Stimulated activated CD4-positive, alpha-beta T cell treated with anti-CD3 and anti-CD28 coated beads, Interleukin-1b, Interleukin-23, amount 100 ng/mL, for 48 hours (primary cell): ENCODE measurements at places on chromosomes 1 and 21.

- no peak for DNase-seq
Observed at GRCh38 chr1:54340878-54341277, 65.3 kb downstream of the SSBP3 start.

DNA sequence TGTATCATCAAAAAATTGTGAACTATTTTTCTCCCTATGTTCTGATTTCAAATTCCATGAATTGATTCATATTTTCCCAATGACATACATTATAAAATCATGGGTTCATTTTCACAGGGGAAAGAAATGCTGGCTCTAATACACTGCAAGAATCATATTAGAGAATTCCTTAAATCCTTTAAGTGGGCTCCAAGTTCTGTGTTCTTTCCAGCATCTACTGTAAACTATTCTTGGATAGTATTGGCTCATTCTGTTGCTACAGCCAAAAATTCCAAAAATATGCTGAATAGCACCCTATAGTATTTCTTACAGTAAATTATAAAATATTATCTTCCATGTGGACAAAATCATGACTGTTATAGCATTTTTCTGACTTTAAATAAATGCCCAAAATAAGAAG, 19.0 kb upstream of the C1orf105 start:
- no peak for DNase-seq

- no peak for DNase-seq
Observed at GRCh38 chr1:116824631-116825206, 70.5 kb downstream of the CD2 start.

DNA sequence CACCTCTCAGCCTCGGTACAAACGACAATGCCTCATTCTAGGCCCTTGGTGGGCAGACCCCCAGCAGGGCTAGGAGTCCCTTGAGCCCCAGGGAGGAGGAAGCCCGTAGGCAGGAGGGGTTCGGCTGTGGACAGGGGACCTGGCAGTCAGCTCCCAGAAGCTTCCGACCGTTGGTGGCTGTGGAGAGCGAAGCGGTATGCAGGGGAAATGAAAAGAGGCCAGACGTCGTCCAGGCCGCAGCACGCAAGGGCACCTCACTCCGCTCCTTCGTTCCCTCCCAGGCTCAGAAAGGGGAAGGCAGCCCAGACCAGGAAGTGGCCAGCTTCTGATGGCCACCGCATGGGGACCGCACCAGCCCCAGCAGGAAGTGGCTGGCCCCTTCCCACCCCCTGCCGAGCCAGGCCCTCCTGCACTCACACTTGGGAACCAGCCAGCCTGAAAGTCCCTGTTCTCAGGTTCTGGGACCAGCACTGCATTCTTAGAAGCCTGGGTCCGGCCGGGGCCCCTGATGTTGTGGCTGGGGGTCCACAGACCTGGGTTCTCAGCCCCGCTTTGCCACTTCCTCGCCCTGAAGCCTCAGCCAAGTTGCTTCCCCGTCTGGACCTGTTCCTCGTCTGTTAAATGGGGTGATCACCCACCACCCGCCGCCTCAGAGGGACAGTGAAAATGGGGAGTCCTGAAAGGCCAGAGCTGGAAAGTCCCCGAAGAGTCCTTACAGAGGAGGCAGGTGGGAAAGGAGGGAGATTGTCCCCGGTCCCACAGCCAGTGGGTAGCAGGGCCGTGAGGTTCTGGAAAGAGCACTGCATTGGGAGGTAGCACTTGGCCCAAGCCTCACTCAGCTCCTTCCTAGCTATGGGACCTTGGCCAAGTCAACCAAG, 104.0 kb upstream of the RUNX3 start:
- no peak for DNase-seq

GRCh38 chr1:160625725-160626498, 20.9 kb downstream of the SLAMF1 start:
- peak; percentile 80 for DNase-seq

DNA sequence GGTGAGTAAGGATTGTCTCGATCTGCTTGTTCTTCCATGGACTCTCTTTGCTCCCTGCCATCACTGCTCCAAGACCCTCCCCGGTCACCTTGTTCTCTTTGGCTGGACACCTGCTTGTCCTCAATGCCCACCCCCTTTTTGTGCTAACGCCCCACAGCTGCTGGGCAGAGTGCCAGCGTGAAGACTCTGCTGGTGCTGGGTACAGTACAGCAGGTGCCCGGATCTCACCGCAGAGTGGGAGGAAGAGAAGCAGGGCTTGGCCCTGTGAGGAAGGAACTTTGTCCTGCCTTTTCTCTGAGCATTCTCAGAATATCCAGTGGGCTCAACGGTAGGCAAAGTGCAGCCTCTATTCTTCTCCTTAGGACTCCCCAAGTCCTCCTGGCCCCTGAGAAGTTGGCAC, 90.1 kb downstream of the PLXNA2 start:
- DNase-seq = no peak

DNA sequence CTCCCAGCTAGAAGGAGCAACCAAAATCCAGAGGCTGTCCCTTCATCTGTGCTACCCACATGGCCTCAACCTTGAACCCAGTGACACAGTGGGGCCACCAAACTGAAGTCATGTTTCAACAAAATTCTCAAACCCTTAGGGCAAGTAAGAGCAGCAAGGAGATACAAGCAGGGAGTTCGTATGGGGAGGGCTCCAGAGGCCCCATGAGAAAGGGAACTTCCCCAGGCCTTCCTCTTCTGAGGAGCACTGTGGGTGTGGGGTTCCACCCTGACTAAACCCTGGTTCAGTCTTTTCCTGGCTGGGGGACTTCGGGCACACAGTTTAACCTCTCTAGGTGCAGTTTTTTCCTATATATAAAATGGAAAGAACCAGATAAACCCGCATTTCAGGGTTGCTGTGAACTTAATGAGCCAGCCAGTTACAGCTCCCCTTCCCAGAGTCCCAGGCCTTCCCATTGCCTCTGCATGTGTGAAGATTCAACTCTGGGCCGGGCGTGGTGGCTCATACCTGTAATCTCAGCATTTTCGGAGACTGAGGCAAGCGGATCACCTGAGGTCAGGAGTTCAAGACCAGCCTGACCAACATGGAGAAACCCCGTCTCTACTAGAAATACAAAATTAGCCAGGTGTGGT, 8.0 kb upstream of the THEMIS2 start:
- peak; percentile 39 for DNase-seq

DNA sequence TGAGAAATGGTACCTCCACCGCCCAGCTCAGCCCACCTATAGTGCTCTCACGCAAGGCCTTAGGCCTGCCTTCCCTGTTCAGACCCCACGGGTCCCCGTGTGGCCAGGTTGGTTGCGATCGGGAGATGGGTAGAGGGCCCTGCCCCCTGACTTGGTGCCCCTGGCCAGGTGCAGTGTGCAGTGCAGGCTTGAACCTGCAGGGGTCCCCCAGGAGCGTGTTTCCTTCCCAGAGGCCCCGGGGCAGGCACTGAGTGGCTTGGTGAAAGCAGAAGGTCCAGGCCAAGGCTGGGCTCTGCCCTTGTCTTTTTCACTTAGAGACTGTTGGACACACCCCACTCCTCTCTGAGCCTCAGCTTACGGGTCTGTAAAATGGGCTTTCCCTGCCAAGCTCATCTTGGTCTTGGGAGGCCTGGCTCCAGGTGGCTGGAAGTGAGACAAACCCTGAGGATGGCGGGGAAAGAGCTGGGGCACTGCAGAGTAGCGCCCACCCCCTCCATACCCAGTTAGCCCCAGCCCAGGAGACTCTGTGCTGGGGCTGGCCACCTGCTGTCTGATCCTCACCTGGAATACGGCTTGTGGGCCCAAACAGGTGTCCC, 9.3 kb upstream of the HES5 start:
- DNase-seq = peak; percentile 43

- peak; percentile 37 for DNase-seq
Observed at GRCh38 chr1:89780721-89781120, 40.1 kb upstream of the LRRC8D start.

DNA sequence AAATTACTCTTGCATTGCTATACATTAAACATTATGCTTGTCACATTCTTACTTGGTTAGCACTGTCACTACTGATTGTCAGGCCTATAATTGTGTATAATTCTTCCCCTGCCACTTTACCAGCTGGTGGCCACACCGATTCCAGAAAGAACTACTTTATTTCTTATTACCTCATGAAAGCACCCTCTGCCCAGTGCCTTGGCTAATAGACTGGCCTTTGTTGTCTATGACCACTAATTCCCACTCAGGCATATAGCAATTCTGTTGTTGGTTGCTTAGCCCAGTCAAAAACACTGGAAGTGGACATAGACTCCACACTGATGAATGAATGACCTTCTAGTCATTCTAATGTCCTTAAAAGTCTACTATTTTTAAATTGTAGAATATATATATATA, 35.6 kb downstream of the MRPL39 start:
- DNase-seq = no peak

GRCh38 chr1:226565476-226565875, 16.9 kb downstream of the STUM start:
- DNase-seq = no peak

DNA sequence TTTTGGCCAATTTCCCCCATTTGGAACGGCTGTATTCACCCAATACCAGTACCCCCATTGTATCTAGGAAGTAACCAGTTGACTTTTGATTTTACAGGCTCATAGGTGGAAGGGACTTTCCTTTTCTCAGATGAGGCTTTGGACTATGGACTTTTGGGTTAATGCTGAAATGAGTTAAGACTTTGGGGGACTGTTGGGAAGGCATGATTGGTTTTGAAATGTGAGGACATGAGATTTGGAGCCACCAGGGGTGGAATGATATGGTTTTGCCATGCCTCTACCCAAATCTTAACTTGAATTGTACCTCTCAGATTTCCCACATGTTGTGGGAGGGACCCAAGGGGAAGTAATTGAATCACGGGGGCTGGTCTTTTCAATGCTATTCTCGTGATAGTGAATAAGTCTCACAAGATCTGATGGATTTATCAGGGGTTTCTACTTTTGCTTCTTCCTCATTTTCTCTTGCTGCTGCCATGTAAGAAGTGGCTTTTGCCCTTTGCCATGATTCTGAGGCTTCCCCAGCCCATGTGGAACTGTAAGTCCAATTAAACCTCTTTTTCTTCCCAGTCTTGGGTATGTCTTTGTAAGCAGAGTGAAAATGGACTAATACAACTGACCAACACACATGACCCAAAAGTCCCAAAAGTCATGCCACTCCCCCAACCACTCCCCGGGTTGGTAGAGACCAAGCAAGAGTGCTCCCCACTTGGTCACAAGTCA, 35.4 kb upstream of the ZNF496 start:
- no peak for DNase-seq

- no peak for DNase-seq
Observed at GRCh38 chr1:29239142-29239541, 2.8 kb downstream of the PTPRU start.

- no peak for DNase-seq
Observed at GRCh38 chr1:29806646-29807319, 570.5 kb downstream of the PTPRU start.

DNA sequence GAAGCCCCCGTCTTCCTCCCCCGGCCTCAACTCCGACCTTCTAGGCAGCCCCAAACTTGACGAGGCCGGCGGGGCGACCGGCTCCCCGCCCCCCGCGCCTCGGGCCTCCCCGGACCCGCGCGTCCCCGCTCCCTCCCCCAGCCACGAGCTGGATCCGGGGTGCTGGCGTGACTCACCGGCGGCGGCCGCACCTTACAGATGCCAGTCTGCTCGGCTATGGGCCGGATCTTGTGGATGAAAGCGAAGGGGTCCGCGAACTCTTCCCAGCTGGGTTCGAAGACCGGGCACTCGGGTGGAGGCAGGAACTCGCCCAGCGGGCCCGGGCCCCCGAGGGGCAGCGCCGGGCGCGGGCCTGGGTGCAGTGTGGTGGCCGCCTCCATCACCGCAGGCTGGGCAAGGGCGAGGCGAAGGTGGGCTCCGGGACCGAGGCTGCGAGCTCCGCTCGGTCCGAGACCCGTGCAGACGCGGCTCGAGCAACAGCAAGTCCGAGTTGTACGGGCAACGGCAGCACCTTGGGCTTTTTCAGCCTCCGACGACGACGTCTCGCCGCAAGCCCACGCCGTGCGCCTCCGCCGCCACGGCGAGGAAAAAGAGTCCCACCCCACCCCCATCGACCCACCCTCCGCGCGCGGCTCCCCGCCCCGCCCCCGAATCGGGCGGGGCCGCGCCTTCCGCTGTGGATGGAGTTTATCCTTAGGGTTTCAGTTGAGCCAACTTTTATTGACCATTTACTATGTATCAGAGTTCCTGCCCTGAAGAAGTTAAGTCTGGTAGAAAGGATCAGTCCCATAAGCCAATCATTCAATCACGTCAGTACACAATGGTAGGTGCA, at the start of gene KDM5B:
TSS of gene KDM5B (minus strand) at position 496 of the 832 bp plus-strand sequence. CDS start at position 380, 116 bp downstream.
- peak; percentile 72 for DNase-seq

DNA sequence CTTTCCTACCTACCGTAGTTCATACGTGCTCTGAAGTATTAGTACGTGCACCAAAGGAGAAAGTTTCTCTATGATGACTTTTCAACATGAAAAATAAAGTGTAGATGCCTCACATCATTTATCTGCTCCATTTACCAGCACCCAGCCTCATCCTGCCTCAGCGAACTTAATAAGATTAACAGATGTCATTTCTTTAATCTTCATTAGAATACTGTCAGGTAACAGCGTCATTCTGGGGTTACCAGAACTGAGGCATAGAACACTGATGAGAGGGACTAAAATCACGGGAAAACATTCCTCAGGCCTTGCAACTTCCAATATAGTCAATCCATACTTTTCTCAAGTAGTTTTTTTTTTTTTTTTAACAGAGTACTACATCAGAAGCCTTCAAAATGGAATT, 43.2 kb upstream of the DISC1 start:
- DNase-seq = no peak

DNA sequence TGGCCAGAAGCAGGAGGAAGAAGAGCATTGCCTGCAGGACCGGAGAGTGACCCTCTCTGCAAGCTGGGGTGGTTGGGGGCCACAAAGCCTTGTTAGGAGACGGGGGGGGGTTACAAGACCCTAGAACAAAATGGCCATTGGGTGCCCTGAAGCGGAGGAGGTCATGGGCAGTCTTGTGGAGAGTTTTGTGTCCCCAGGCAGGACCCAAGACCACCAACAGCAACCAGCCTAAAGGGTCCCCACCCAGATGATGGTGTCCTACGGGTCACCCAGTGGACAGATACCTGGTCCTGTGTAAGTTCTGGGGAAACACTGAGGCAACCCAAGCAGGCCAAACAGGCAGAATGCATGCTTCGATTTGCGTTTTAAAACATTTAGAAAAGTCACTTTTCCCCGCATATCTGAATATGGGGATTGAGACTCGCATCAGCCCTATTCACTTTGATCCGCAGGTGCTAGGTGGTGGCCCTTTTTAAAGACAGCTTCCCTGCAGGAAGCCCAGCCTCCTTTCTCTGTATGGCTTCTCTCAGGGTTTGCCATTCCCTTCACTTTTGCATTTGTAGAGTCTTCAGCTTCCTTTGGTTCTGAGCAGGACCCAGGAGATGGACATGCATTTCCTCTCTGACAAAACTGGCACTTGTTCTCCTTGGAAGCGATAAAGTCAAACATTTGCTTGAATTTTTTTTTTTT, 21.1 kb downstream of the GNG4 start:
- no peak for DNase-seq

GRCh38 chr1:111515291-111516004, 12.0 kb upstream of the ADORA3 start:
- peak; percentile 32 for DNase-seq

- no peak for DNase-seq
Observed at GRCh38 chr1:981491-981954, 370 bp downstream of the PERM1 start.

- no peak for DNase-seq
Observed at GRCh38 chr21:46211786-46212720, 16.5 kb downstream of the LSS start.
